ENCODE measurements at places on chromosomes 2 and 18. TPM values are rescaled to one million over a fixed set of nuclear protein-coding genes. Genes with fewer than 3 reads are reported as not detected.

GRCh38 chr2:201880579-201880978 is 74.2 kb downstream of the CDK15 start:
- DNase-seq: no peak

DNA sequence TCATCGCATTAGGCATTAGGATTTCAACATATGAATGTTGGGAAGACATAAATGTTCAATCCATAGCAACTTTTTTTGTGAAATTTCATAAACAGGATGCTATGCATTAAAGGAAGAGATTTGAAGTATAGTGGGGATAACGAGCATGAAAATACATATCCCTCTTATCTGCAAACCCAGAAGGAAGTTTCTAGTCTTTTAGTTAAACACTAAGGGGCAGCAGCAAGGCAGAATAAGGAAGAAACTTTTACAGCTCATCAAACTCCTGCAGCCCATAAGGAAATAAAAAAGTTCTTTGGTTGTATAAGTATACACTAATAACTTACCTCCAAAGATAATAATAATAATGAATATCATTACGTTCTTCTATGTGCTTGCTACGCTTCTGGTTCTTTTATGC is 81.5 kb downstream of the CD226 start:
- DNase-seq: no peak

DNA sequence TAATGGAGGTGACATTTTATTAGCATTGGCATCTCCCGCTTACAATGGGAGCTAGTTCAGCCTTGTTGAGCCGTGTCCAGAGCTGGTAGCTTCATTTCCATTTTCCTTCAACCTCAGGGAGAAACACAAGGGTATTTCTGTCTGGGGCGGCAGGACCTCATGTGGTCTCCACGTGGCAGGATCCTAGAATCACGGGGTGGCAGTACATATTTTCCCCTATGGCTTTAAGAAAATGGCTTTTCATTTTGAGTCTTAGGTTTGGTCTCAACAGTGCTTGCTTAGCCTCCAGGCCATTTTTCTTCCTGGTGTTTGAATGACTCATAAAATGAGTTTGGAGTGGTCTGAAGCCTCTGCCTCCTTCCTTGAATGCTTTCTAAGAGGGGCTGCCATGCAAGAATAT is 20.3 kb downstream of the CABLES1 start:
- no peak for DNase-seq

Gene SCN7A
- 0.11 TPM for total RNA-seq

DNA sequence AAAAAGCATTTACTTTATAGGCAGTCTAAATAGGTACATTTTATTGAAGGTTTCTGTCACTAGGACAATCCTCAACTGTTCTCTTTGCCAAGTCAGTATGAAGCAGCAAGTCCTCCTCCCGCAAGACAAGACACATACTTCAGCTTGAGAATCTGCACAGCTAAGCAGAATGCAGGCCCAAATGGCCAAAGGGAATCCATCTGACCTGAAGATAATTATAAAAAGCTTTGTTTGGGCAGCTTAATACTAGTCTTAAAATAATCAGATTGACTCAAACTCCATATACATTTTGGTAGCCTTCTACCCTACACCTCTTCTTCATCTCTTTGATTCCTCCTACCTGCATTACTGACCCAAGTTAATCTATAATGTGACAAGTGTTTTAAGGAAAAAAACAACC is 1.8 kb downstream of the LANCL1 start:
- no peak for DNase-seq

DNA sequence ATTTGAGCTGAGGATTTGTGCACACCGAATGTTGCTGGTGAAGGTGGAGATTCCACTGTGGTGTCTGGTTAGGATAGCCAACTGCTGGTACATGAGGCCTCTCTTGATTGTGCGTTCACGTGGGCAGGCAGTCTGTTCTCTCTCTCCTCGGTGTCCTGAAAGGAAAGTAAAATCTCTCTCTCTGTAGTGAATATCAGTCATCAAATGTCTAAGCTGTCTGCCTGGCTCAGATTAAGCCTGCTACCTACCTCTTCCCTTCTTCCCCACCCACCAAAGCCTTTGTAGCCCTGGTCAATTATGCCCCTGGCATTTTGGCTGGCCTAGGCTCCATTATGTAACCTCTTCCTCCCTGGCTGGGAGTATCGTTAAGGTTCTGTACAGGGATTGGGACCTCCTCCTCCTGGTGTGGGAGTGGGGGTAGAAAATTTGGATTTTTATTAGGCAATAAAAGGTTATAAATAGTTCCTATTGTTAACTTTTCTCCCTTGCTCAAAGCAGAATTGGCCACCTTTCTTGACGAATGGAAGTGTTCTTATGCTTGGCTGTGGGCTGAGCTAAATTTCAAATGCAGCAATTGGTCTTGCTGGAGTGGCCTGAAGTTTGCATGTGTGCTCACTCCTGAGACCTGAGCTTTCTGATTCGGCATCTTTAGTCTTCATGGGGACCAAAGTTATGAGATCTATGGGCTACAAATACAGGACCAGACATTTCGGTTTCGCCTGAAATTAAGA is 148.8 kb downstream of the WDSUB1 start:
- DNase-seq: no peak

- DNase-seq: no peak
Observed at GRCh38 chr2:102317715-102318114, 6.4 kb downstream of the IL1RL1 start.

Gene PCARE
- not detected for total RNA-seq

Gene CEP76
- total RNA-seq: 19.3 TPM

Gene MATN3
- 13.5 TPM for total RNA-seq

DNA sequence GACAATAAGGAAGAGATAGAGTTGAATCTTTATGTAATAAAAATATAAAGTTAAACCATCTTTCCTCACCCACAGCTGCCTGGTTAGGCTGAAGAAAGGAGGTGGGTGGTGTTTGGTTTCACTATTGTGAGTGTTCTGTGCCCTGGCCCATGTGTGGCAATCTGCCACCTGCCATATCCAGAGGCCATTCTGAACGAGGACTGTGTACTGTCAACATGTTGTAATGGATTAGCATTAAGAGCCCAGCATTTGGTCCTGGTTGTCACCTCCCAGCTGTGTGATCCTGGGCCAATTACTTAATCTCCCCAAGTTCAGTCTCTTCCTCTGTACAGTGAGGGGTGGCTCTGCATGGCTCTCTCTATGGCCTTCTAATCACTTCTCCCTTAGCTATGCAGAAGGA is 118.2 kb upstream of the SEC11C start:
- no peak for DNase-seq

DNA sequence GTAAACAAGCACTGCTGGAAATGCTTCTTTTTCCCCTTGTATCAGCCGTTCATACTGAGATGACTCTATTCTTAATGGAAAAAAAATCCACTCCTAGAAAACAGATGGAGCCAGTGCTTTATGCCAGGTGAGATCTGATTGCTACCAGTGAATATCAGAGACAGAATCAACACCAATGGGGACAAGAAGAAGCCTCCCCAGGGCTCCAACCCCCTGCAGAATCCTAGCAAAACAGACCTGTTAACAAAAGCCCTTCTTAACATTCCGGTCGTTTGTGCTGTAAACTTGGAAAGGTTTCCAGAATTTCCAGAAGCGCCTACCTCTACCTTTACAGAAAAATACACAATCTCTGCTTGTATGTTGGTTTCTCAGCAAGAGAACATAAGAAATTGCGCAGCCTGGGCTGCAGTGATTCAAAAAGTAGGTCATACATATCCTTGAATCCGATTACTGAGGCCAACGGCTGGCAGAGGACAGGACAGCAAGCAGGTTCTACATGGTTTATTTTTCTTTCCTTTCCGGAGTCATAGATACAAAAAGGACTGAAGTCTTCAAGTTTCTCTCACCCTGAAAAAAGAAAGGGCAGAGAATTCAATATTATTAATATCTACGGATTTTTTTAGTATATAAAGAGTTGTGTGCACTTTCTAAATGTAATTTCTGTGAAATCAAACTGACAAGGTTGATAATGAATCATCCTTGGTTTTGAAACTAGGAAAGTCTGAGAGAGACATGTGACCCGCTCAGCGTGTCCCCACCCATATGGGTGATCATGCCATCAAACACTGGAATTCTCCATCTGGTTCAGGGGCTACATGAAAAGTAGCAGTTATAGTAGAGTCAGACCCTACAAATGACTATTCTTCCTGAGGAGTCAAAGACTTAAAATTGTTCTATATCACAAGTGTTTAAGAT is 266.7 kb upstream of the MGAT5 start:
- DNase-seq: no peak

DNA sequence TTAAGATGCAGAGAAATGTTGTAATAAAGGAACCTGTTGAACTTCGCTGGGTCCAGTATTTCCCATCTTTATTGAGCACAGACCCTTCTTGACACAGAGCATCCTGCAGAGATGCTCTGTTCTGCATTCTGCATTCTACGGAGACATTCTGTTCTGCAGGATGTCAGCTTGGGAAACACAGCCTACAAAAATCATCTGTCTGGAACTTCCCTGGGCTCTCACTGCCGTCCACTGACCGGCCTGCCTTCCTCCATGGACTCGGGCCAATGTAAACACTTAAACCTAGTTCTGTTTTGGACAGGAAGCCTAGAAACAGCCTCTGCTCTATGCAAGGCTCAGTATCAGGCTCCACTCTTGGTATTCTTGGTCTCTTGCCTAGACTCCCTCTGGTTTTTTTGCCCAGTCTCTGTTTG is 90.0 kb upstream of the PPP1CB start:
- DNase-seq: no peak

Gene MROH2A
- total RNA-seq: not detected

DNA sequence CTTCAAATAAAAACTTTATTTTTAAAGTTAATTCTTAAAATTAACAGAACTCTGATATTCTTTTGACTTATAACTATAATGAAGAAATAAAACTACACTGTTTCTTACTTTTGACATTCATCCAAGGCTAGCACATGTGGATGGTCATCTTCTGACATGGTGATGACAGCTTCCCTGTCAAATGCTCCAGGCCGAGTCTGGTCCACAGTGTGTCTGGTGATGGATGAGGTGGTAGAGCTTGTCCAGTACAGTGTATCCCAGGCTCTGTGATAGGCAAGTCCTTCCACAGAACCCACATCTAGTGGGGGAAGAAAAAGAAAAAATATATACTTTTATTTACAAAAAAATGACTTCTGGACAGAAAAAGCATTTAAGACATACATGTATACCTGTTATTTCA is 1529.5 kb downstream of the LRP1B start:
- DNase-seq: no peak

DNA sequence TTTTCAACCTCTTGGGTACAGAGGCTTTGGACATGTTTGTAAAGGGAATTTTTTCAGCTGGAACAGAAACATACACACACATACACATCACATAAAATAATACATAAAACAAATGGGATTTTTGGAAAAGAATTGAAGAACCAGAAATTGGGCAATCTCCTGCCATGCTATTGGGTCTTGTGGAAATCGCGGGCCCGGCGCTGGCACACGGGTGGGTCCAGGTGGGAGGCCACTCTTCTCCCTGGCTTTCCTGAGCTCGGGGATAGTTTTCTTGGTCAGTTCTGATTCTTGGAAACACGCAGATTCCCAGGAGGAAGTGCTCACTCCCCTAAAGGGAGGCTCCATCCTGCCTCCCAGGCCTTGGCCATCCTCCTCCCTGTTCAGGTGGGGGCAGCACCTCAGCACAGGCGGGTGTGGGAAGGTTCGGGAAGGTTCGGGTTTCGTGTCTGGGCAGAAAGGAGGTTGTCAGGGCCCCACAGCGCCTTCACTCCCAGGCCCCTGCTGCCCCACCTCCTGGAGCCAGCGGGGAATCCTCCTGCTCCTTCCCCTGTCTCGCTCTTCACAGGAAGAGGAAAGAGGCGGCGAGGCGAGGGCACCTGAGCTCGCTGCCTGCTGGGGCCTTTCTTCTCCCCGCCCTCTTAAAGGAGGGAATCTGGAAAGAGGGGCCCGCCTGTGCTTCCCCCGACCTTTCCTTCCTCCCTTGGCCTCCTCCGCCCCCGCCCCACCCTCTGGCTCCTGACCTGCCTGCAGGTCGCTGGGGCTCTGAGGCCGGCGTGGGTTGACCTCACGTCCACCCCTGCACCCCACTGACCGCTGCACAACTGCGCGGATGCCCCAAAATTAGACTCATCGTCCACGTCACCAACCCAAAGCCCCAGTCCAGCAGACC is 97.8 kb upstream of the PXDN start:
- DNase-seq: no peak

Gene DSG3
- total RNA-seq: 0.04 TPM

Gene NYAP2
- not detected for total RNA-seq

GRCh38 chr2:44751754-44752479 is 189.6 kb upstream of the SIX3 start:
- peak; percentile 66 for DNase-seq

GRCh38 chr2:46461011-46461674 is 18.2 kb upstream of the TMEM247 start:
- DNase-seq: peak; percentile 71

Gene ZFAND2B
- total RNA-seq: 16.4 TPM

DNA sequence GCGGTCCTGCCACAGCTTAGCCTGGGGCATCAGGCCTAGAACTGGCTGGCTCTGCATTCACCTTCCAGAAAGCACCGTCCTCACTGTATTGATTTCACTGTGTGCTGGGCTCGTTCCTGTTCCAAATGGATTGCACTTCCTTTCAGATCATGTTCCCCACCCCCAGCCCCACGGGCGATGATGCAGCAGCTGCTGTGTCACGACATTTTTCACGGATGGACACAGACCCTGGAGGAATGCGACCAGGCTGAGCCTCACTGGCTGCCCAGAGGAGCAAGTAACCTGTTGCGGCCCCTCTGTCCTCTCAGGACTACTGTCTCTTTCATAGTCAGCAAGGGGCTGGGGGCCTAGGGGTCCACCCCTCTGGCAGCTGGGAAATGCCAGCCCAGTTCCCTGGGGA is 50.3 kb downstream of the CAPN13 start:
- DNase-seq: no peak

Gene ANKRD29
- 2.1 TPM for total RNA-seq

Gene COMMD1
- 31.5 TPM for total RNA-seq

Gene USP14
- total RNA-seq: 94.0 TPM

Gene PCGF1
- 23.8 TPM for total RNA-seq

GRCh38 chr2:214807653-214808052 is 1.8 kb downstream of the BARD1 start:
- no peak for DNase-seq

- peak; percentile 93 for DNase-seq
Observed at GRCh38 chr2:174787487-174788205, 23.4 kb upstream of the CHRNA1 start.

DNA sequence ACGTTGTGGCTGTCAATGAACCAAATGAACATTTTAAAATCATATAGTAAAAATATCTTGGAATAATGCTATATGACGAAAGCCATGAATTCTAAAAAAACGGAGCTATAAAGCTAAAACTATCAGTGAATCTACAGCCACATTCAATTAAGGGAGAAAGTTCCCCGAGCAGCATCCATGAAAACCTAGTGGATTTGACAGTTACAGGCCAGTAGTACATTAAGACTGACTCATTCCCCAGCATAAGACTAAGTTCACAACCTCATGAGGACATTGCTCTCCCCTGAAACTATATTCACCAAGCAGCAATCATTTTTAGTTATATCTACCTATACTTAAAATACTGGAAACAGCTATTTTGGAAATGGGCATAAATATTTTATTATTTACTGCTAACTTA is 36.6 kb downstream of the KIDINS220 start:
- DNase-seq: no peak

Gene SGO2
- 27.0 TPM for total RNA-seq

Gene SNORC
- 0.61 TPM for total RNA-seq

Measured in H9 (cell line).